ENCODE measurements at places on chromosomes 5 and 9.

GRCh38 chr5:114648940-114649339 is 287.1 kb downstream of the KCNN2 start:
- no peak for DNase-seq

DNA sequence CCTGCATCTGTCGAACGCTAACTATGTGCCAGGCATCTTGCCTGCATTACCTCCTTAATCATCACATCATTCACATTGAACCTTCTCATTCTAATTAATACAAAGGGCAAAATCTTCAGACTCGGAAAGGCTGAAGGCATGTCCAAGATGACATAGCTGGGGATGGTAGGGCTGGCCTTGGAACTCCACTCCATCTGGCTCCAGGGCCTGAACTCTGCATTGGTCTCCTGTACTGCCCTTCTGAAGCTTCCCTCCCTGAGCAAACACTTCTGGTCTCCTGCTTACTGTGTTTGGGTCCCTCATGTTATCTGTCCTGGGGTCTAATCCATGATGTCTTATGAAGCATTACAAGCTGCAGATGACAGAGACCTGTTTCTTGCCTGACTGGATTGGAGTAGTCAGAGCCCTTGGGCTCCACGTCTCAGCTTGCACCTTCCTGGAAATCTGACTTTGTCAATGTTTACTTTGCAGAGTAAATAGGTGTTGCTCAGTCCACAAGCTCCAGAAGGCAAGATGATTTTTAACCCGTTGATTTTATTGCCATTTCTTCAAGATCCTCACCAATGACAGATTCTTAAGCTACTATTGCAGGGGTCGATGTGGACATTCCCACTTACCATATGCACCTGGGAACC is 106.1 kb downstream of the GALNT10 start:
- no peak for DNase-seq

- no peak for DNase-seq
Observed at GRCh38 chr5:150124111-150124557, 31.5 kb downstream of the PDGFRB start.

DNA sequence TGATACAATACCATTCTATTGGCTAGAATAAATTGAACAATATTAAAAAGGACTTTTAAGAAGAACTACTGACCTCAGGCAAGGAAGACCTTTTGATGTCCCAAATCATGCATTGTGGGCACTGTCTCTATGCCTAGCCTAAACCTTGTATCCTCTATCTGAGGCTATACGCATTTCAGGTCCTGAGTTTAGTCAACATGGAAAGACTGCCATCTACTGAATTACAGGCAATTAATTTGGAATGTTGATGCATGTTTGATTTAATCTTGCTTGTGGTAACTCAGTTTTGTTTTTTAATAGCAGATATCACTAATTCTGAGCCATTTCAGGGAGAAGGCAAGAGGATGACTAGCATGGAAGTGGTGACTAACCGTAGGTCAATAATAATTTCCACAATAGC is 585.3 kb upstream of the CCNG1 start:
- DNase-seq = no peak

DNA sequence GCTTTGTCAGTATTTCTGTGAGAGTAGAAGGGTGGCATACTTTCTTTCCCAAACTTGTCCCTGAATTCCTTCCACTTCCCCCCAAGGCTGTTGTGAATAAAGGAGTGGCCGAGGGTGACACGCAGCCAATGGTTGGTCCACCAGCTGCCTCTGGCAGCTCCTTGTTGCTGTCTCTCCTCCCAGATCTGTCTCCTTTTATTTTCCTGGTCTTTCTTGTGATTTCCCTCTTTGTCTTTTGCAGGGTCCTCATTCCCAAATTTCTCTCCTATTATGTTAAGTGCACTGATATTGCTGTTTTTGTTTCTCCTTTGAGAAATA is 137.5 kb upstream of the HMHB1 start:
- DNase-seq = no peak

GRCh38 chr9:129874261-129875101 is 39.2 kb downstream of the USP20 start:
- no peak for DNase-seq

DNA sequence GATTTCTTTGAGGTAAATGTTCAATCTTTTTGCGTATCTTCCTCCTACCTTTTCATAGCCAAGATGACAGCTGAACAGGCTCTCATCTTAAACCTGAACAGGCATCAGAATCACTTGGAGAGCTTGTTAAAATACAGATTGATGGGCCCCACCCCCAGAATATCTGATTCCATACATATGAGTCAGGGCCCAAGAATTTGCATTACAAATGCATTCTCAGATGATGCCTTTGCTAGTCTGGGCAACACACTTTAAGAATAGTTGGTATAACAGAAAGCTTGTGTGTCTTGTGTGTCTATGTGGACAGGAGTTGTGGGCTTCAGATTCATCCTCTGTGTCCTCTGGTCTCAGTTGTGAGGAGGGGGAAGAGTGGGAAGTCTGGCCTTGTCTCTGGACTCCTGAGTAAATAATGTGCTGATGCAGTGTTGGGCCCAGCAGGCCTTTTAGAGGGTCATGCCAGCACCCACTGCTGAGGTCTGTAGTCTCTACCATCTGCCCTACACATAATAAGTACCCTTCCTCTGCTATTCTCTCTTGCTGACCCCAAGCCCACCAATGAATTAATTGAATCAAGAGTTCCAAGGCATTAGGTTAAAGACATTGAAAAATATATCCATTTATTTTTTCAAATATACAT is 43.1 kb downstream of the PTCD2 start:
- DNase-seq = no peak

DNA sequence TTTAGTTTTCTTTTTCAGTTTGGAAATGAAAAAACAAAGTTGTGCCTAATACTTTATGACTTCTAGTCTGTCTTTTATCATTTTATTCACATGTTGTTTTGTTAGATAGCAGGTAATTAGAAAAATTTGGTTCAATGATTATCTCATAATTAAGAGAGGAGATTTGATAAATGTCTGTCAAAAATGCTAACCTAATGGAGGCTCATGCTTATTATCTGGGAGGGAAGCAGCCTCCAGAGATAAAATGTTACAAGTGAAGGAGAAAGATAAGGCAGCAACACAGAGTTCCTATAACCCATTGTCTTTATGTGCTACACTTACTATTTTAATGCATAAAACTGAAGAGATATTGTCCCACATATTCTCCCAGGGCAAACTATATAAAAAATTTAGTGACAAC is 53.5 kb downstream of the SLC27A6 start:
- no peak for DNase-seq

DNA sequence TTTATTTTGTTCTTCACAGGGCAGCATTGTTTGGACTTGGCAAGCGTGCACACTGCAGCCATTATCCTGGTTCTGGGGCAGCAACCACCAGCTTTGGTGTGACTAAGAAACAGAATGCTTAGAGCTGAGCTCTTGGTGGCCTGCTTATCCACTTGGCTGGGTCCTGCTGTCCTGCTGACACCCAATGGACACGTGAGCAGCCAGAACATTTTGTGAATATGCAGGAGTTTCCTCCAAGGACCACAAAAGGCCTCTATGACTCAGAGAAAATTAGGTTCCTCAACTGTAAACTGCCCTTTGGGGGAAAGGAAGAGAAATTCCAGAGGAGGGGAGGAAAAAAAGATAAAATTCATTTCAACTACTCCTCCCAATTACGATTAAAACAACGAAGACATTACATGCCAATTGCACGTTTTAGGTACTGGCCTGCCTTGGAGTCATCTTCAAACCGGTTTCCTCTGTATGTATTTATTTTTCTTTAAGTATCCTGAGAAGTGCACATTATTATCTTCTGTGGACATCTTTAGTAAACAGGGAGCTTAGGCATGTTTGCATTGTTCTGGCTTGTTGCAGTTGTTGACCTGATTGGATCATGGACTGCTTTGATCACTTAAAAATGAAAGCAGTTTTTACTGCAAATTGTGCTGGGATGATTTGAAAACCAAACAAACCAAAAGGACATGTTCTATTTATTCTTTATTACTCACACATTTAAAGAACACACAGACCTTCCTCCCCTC is 82.3 kb upstream of the TLE4 start:
- DNase-seq = peak; percentile 31

DNA sequence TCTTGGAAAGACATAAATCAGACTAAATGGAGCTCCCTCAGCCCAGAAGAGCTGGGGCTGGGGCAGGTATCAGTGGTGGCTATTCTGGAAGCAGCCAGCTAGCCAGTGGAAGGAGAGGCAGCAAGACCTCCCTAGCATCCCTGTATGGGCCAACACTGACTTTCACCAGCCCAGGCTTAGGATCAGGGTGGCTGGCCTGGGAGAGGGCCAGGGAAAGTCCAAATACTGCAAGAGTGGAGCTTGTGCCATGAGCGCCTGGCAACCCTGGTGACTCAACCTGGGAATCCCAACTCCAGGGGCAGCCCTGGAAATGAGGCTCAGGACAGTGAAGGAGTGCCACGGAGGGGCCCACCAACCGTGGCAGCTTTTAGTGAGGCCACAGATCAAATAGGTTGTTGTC is 7.6 kb upstream of the IRF1 start:
- DNase-seq = no peak

DNA sequence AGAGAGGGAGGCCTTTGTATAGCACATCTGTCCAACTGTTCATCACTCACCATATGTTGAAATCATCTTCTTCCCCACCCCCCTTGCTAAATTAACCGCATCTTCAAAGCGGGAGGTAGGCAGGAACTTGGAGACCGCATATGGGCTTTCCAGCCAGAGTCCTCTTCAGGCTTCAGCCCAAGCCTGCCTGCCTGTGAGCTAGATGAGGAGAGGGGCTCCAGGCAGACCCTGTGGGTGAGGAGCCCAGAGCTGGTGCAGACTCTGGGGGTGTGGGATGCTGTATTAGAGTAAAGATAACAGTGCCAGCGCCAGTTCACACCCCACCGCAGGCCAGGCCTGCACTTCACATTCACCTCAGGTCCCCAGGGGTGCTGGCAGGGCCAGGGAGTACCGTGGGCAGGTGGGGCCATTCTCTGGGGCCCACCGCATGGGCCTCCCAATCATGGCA is 16.2 kb downstream of the PRRC2B start:
- no peak for DNase-seq

DNA sequence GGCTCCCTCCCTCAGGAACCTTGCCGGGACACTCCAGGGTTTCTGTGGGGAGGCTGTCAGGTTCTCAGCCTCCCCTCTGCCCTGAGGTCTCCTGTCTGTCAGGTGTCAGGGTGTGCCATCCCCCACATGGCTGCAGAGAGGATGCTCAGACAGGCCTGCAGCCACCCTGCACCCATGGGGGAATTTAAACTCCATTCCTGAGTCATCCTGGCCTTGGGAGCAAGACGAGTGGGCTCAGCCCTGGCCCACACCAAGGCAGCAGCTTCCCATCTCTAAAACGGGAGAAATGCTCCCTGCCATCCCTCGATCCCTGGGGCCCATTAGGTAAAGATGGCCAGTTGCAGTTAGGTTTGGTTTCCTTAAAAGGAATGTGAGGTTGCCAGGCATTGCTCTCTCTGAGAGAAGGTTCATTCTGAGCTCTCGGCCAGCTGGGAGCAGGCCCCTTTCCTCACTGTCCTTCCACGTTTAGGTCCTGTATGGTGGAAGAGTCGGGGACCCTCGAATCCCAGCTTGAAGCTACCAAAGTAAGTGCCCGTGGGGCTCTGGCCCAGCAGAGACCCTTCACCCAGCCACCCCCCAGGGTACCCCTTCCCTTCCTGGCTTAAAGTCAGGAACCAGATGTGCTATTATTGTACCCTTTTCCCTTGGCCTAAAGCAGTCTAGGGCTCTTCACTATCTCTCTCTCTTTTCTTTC is 26.6 kb downstream of the DYNC2I2 start:
- no peak for DNase-seq

DNA sequence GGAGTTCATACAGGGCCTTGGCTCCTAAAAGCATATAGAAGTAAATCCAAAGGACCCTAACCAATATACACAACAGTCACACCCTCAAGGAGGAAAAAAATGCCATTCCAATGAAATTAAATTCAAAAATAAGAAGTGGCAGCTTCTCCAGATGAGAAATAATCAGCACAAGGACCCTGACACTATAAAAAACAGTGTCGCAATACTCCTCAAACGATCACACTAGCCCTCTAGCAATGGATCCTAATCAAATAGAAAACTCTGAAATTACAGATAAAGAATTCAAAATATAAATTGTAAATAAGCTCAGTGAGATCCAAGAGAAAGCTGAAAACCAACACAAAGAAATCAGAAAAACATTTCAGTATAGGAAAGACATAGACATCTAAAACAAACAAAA is 33.5 kb upstream of the HTR4 start:
- DNase-seq = no peak

DNA sequence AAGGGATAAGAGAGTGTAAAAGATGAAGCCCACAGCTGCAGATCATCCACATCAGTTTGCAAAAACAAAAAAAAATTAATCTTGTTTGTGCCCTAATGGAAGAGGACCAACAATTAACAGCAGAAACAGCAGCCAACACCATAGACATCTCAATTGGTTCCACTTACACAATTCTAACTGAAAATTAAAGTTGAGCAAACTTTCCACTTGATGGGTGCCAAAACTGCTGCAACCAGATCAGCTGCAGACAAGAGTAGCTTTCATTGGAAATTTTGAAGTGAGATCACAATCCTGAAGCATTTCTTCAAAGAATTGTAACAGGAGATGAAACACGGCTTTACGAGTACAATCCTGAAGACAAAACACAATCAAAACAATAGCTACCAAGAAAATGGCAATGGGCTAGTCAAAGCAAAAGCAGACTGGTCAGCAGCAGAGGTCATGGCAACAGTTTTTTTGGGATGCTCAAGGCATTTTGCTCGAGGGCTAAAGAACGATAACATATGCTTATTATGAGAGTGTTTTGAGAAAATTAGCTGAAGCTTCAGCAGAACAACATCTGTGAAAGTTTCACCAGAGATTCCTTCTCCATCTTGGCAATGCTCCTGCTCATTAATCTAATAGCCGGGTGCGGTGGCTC is 4.1 kb upstream of the RBM27 start:
- DNase-seq = no peak

DNA sequence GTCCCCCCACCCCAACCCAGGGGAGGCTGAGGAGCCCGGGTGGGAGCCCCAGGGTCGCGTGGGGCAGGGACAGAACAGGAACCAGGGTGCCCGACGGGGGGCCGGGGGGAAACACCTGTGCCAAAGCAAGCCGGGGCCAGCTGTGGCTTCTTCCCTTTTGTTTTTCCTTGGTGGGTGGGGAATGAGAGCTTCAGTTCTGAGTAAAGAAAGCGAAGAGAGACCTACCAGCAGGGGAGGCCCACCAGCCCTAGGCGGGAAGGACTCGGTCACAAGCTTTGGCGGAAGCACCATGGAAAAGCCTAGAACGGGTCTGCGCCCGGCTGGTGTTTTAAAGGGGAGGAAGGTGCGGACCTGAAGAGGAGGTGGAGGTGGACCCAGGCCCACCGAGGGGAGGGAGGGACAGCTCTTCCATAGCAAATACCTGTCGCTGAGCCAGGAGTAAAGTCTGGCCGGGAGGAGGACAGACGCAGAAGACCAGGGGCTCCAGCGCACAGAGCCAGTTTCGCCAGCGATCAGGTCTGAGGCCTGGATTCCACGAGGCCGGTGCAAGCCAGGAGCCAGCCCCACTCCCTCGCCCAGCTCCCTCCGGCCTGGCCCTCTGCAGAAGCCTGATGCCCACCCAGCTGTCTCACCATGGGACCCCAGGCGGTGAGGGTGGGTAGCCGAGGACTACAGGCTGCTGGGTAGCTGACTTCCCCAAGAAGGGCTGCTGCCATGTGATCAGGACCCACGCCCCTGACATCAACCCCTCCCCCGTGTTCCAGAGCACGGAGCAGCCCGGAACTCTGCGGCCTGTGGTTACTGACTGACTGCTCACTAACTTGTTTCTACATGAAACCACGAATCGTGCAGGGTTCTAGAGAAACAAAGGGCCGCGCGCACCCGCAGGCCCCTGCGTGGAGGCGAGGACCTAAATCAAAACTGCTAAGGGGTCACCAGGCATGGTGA is 849 bp upstream of the MGAT1 start:
- peak; percentile 62 for DNase-seq
